ENCODE measurements at places on chromosomes 2 and 18. TPM values are rescaled to one million over a fixed set of nuclear protein-coding genes. Genes with fewer than 3 reads are reported as not detected.
A peak's percentile ranks its signal among the peaks of the same experiment; 100 is the strongest.

GRCh38 chr2:28363686-28364280, 28.9 kb upstream of the FOSL2 start:
- no peak for DNase-seq

- peak; percentile 68 for DNase-seq
These were observed 95.5 kb downstream of the THNSL2 start for GRCh38 chr2:88265352-88266303.

DNA sequence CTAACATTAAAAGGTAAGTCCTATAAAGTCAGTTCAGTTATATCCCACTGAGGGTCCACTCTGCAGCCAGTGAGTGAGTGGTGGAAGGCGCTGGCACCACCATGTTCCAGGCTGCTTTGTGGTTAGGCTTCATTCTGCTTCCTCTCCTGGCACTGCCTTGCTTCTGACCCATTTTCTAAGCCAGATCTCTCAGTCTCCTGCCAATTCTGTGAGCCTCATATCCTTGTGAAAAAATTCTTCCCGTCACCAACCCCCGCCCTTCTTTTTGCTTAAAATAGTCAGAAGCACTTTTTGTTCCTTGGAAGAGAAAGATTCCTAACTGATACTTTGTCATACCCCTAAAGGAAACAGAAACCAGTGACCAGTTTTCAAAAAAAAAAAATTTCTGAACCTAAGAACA, 139.8 kb upstream of the NCK2 start:
- DNase-seq: no peak

DNA sequence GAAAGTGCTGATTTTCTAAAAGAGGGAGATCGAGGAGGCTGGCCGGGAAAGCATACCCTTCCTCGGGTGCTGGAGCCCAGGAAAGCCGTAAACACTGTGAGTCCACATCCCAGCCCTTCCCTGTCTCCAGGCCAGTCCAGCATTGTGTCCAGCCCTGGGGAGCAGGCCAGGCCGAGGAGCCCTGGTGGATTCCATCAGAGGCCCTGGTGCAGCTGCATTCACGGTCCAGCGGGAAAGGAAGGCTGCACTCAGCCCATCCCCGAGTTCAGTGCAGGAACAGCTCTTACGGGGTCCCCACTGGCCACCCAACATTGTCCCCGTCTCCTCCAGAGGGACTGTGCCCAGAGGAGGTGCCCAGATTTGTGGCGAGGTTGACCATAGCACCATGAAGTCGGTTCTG, 218.6 kb downstream of the KLHL29 start:
- DNase-seq: no peak

Gene CYP26B1
- total RNA-seq: 6.8 TPM
